ENCODE measurements at places on chromosomes 5 and 9. TPM values are rescaled to one million over a fixed set of nuclear protein-coding genes. Genes with fewer than 3 reads are reported as not detected.

AGXT2 gene
- not detected for total RNA-seq

MEF2C gene
- 45.7 TPM for total RNA-seq

SLC6A18 gene
- not detected for total RNA-seq

IFNA21 gene
- total RNA-seq: not detected

GFI1B gene
- total RNA-seq: not detected

ICE1 gene
- total RNA-seq: 19.3 TPM

CEP72 gene
- total RNA-seq: 2.0 TPM

DENND1A gene
- 15.2 TPM for total RNA-seq

DMRT3 gene
- total RNA-seq: not detected

TMEM8B gene
- 3.0 TPM for total RNA-seq

RNF44 gene
- 1.2 TPM for total RNA-seq

FCN2 gene
- not detected for total RNA-seq

OTP gene
- not detected for total RNA-seq

PCDHA1 gene
- total RNA-seq: under 0.01 TPM

LRRC14B gene
- not detected for total RNA-seq

RAD23B gene
- 87.7 TPM for total RNA-seq

CNTFR gene
- total RNA-seq: not detected

SKP2 gene
- 12.4 TPM for total RNA-seq

SMU1 gene
- total RNA-seq: 36.9 TPM

MCC gene
- 25.8 TPM for total RNA-seq

ENHO gene
- total RNA-seq: not detected

PHF2 gene
- total RNA-seq: 15.9 TPM

SPINK1 gene
- not detected for total RNA-seq

NMUR2 gene
- total RNA-seq: not detected

CDX1 gene
- 0.12 TPM for total RNA-seq

ANKRD34B gene
- not detected for total RNA-seq

IFNA13 gene
- total RNA-seq: not detected

KCNV2 gene
- not detected for total RNA-seq

GGTA1 gene
- 1.3 TPM for total RNA-seq

SLC34A1 gene
- not detected for total RNA-seq

CA9 gene
- not detected for total RNA-seq
